ENCODE measurements at places on chromosomes 5 and 9. TPM values are rescaled to one million over a fixed set of nuclear protein-coding genes. Genes with fewer than 3 reads are reported as not detected.

- DNase-seq, result no peak
Measured at GRCh38 chr5:134944630-134945029, 23.1 kb upstream of the CATSPER3 start.

GRCh38 chr9:114037249-114037648, 40.9 kb downstream of the AMBP start:
- DNase-seq, result no peak

DNA sequence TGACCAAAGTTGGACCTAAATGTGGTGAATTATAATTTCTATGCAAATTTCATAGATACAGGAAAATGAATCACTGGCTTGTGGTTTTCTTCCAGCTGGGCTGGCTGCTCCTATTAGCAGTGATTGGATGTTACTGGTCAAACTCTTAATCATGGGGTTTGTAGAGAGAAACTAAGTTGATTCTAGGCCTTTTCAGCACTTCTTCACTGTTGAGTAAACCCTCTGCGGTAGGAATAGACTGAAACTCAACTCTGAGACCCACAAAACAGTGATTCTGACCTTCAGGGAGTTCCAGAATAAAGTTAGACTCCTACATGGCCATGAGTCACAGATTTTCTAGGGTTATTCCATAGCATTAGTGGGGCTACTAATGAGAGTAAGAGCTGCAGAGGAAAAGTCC, 47.9 kb upstream of the FKTN start:
- DNase-seq, result no peak

The RASEF gene
- 0.16 TPM for total RNA-seq

The ROR2 gene
- 21.8 TPM for total RNA-seq
